ENCODE measurements at places on chromosomes 12 and 14.

DNA sequence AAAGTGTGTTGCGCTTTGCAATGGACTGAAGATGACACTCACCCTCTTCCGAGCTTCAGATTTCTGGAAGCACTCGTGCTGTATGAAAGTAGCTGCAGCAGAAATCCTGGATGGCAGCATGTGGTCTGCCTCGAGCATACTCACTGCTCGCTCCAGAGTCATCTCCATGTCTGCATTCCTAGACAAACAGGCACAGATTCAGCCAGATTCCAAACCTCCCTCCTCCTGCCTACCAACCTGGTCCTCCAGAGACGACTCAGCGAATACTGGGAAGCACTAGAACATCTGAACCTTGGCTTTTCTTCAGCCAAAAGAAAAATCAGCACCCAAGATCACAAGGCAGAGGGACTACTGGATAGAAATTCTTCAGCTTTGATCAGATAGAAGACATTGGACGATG is 27.7 kb downstream of the PKP2 start:
- no peak for DNase-seq

GRCh38 chr14:85714069-85714468 is 184.1 kb downstream of the FLRT2 start:
- DNase-seq, result no peak

DNA sequence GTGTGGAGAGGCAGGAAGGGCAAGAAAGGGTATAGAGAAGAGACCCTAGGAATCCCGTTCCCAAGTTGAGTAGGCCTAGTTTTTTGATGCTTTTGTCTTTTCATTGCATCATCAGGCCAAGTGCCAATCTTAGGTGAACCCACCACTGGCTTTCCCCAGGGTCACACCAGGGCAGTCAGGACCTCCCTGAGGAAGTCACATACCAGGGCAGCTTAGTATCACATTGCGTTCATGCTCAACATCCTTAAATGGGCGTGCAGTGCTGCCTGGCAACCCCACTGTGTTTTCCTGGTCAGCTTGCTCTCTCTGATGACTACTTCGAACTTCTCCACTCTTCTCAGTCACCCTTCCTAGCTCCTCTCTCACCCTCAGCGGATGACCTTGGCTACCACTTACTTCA is 9.0 kb downstream of the ASIC1 start:
- no peak for DNase-seq

GRCh38 chr14:20332431-20332787 is 670 bp downstream of the CCNB1IP1 start:
- DNase-seq, result no peak

DNA sequence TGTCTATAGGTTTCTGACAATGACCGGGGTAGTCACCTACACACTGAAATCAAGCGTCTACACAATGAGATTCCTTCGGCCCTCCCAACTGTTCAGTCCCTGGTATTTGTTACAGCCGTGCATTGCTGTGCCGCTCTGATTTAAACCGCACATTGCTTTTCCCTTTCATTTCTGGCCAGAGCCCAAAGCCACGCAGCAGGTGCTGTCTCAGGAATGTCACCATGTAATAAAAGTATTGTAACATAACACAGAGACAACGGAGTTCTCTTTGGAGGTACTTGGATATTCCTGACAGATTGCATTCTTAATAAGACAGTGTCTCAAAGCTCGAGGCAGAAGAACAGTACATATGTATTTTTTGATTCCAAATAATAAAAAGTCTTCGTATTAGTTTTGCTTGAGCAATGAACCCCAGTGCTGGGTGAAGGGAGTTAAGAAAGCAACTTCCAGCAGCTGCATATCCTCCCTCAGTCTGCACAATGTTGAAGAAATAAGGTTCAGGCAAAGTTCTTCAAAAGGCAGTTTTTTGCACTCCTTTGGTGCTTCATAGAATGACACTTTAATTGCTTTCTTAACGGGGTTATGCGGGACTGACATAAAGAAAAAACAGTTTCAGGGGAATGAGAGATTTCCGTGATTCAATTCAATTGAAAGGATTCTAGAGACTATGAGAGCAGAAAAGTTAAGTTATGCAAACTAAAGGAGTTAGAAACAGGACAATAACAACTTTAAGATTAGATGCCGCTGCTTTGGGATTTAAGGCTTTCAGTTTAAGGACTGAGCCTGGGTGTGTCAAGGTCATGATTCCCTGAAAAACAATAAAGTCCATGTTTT is 288.7 kb upstream of the FLRT2 start:
- no peak for DNase-seq

DNA sequence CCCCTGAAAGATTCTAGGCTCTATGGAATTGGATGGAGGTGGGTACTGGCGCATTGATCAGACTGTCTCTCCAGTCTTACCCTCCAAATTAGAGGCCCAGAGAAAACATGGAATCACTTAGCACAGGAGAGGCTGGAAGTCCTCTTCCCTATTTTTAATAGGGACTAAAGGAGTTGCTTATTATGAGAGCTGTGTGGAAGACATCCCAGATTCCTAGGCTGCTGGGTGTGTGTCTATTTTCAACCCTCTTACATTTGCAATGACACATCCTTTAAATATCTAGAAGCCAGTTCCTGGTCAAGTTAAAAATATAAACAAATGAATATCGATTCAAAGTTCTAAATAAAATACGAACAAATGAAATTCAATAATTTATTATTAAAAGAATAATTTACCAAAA is 58.3 kb upstream of the ARID2 start:
- no peak for DNase-seq

DNA sequence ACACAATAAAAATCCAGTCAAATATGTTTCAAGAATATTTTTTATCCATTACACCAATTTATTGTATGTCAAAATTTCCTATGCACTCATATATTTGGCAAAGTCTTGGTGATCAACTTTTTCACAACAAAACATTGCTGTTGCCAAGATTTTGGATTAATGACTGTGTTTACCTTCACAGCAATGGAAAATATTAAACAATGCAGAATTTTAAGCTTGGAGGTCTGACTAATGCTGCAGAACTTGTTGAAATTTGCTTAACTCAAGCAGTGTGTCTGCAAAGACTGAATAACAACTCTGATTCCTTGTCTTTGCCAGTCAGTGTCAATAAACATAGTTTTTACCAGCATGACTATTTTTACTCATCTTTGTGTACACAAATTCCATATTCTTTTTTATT is 336.4 kb downstream of the CCER1 start:
- DNase-seq, result no peak

Data from NCI-H1105 (cell line).